ENCODE measurements at places on chromosomes 13 and 19. TPM values are rescaled to one million over a fixed set of nuclear protein-coding genes. Genes with fewer than 3 reads are reported as not detected.

PCP2 gene
- not detected for polyA plus RNA-seq

- DNase-seq, result no peak
These were observed 97.2 kb upstream of the ARHGEF7 start for GRCh38 chr13:111017755-111018459.

PSG11 gene
- polyA plus RNA-seq, result not detected

- DNase-seq, result no peak
These were observed 1636.8 kb downstream of the PCDH9 start for GRCh38 chr13:65593298-65593874.

DCLK1 gene
- polyA plus RNA-seq, result 0.98 TPM

GRCh38 chr13:23876265-23876664, 12.9 kb downstream of the MIPEP start:
- no peak for DNase-seq

GRCh38 chr19:19749908-19750841, 17.3 kb upstream of the ZNF14 start:
- DNase-seq, result no peak

DNA sequence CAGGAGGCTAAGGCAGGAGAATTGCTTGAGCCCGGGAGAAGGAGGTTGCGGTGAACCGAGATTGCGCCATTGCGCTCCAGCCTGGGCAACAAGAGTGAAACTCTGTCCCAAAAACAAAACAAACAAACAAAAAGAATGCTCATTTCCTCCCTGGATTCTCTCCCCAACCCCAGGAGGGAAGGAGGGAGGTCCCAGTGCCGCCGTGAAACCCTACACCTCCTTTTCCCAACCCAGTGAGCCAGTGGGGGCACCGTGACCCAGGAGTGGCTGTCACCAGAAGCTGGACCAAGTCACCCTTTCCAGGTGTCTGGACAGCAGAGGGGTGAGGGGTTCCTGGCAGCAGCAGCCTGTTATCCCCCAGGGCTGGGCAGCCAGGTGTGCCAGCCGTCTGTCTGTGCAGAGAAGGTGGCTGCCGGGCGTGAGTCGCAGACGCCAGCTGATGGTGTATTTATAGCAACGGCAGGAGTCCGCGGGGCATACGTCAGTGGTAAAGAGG, 23.5 kb downstream of the NFIC start:
- DNase-seq, result peak; percentile 55
